IPS DF 19.7 (cell line): ENCODE measurements at places on chromosomes 2 and 18.

GRCh38 chr18:59697236-59697932, at the start of gene CCBE1:
CCBE1 (minus strand) TSS chr18:59697423.
- no peak for DNase-seq

DNA sequence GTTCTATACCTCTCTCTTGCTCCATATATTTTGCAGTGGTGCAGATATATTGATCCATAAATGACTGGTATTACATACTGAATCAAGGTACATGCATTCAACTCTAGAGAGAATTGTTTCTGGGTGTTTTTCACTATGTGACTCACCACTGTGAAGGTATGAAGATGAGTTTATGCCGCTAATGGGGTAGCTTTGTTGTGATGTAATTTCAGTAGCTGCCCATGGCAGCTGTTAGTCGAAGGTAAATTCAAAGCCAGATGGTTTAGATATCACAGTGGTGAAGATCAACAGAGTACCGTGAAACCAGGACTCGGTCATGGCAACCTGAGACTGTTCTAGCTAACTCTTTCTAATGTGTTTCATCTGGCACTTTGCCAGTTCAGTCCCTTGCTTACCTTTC, 50.4 kb downstream of the PKP4 start:
- no peak for DNase-seq

GRCh38 chr2:237673130-237674001, 46.0 kb downstream of the LRRFIP1 start:
- DNase-seq, result no peak

- no peak for DNase-seq
Measured at GRCh38 chr18:70058916-70059315, 111.2 kb upstream of the CD226 start.

GRCh38 chr2:11343368-11343649, 1.1 kb downstream of the ROCK2 start:
- DNase-seq, result no peak

DNA sequence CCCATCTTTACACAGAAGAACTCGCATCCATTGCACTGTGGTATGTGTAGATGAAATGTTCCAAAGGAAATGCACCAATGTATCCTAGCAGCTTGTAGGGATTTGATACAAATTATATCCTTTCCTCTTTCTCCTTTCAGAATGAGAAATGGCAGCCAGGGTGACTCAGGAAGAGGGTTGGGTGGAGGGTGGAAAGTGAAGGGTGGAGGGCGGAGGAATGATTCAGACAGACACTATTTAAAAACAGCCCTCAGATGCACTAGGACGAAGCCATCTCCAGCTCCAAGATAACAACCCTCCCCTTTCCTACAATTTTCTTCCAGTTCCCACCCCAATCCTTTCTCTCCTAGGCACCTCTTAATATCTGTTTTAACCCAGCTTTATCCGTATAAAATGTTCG, 96.2 kb upstream of the STK39 start:
- no peak for DNase-seq

GRCh38 chr2:196384729-196385128, 213.4 kb upstream of the STK17B start:
- DNase-seq, result no peak

- no peak for DNase-seq
Measured at GRCh38 chr2:31287654-31288053, 53.7 kb downstream of the EHD3 start.

DNA sequence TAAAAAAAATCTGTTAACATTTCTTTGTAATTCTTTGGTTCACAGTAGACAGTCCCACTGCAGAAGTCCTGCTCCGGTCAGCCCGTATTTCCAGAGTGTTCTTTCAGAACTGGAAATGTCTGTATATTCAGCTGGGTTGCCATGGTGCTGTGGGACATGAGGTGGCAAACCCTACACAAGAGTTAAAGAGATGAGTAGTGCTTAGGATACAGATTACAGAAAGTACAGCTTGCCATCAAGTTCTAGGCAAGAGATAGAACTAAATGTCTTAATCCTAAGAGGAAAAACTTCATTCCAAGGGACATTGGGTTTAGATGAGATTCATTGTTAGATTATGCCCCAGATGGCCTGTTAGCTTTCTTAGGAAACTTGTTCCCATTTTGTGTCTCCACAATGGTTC, 60.1 kb downstream of the FMNL2 start:
- no peak for DNase-seq

GRCh38 chr18:13456736-13457271, 238.2 kb downstream of the LDLRAD4 start:
- DNase-seq, result no peak
